ENCODE measurements at places on chromosomes 5 and 9. TPM values are rescaled to one million over a fixed set of nuclear protein-coding genes. Genes with fewer than 3 reads are reported as not detected.

DNA sequence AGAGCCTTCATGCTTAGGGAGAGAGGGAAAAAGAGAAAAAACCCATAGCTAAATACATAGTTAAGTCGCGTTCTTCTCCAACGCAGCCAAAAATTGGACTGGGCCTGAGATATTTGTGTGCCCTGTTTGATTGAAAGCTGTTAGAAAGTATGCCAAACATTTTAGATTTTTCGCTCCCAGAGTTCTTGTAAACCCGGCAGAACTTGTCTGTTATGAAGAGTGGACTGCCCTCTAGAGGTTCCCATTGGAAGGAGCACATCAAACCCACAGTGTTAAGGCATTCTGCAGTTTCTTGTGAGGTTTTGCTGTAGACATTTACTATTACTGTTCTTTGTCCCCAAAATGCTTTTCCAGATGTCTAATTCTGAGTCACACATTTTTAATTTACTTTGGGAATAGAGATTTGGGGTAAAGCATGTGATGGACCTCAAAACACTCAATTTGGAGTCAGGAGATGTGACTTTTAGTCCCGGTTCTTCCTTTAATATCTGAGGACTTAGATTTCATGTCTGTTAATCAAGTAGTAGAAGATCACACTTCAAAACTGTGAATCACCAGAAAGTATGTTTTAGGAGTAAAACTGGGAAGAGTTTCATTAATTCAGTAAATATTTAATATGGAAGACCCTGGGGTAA lies 96.6 kb downstream of the PCSK1 start:
- H3K36me3 ChIP-seq = no peaks in the 10 kb centered on the region
- peaks cover 25% of the 10 kb centered on the region for H3K4me1 ChIP-seq
- peak overlapping the region; percentile 5 for H3K4me3 ChIP-seq
- DNase-seq = peak; percentile 67
- H3K27me3 ChIP-seq = no peaks in the 10 kb centered on the region

The LYRM7 gene
- polyA plus RNA-seq = 11.2 TPM

GRCh38 chr9:6567140-6567591 lies 78.4 kb downstream of the GLDC start:
- H3K27ac ChIP-seq = no peak overlapping the region
- no peaks in the 10 kb centered on the region for H3K27me3 ChIP-seq
- H3K36me3 ChIP-seq = no peaks in the 10 kb centered on the region
- DNase-seq = no peak

GRCh38 chr5:52799358-52799982 lies 11.8 kb downstream of the ITGA1 start:
- H3K27me3 ChIP-seq = no peaks in the 10 kb centered on the region
- H3K36me3 ChIP-seq = peaks cover 7% of the 10 kb centered on the region
- H3K4me3 ChIP-seq = peak overlapping the region; percentile 71
- H3K27ac ChIP-seq = peak overlapping the region; percentile 87
- peak; percentile 44 for DNase-seq

GRCh38 chr5:28344836-28345433 lies 1306.5 kb upstream of the CDH9 start:
- H3K4me1 ChIP-seq = no peaks in the 10 kb centered on the region
- H3K27me3 ChIP-seq = no peaks in the 10 kb centered on the region
- no peak overlapping the region for H3K4me3 ChIP-seq
- H3K36me3 ChIP-seq = no peaks in the 10 kb centered on the region
- no peak overlapping the region for H3K27ac ChIP-seq
- DNase-seq = no peak

The KIF4B gene
- polyA plus RNA-seq = 0.01 TPM

GRCh38 chr5:144405991-144406390 lies 235.3 kb downstream of the KCTD16 start:
- H3K27me3 ChIP-seq = peaks cover 3% of the 10 kb centered on the region
- no peak for DNase-seq
- H3K4me3 ChIP-seq = no peak overlapping the region
- no peaks in the 10 kb centered on the region for H3K4me1 ChIP-seq
- H3K36me3 ChIP-seq = no peaks in the 10 kb centered on the region

The RMI1 gene
- 12.0 TPM for polyA plus RNA-seq

DNA sequence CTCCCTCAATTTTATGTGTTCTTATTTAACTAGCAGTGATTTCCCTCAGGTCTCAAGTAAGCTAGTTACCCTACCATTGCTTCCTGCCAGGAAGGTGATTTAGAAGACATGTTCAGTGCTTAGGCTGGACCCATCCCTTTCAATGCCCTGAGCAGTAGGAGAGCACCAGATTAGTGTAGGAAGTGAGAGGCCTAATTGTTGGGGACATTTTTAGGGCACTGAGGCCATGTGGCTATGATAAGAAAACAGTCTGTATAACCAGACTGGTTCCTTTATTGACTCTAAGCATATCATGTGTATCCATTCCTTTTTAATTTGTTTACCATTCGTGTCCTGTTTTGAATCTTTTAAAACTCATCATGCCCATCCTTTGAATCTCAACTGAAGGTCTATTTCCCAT lies 312.3 kb upstream of the PRR16 start:
- DNase-seq = no peak
- no peaks in the 10 kb centered on the region for H3K4me1 ChIP-seq
- no peak overlapping the region for H3K27ac ChIP-seq

- H3K4me3 ChIP-seq = no peak overlapping the region
- H3K27ac ChIP-seq = no peak overlapping the region
- no peaks in the 10 kb centered on the region for H3K27me3 ChIP-seq
- no peak for DNase-seq
- peaks cover 9% of the 10 kb centered on the region for H3K4me1 ChIP-seq
Measured at GRCh38 chr5:102794047-102794446, 38.9 kb downstream of the PAM start.

DNA sequence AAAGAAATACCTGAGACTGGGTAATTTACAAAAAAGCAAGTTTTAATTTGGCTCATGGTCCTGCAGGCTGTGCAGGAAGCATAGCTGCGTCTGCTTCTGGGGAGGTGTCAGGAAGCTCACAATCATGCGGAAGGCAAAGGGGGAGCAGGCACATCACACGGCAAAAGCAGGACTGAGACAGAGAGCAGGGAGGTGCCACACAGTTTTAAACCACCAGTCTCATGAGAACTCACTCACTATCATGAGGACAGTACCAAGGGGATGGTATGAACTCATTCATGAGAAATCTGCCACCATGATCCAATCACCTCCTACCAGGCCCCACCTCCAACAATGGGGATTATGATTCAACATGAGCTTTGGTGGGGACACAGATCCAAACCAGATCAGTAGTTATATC lies 96.2 kb downstream of the OSTF1 start:
- no peaks in the 10 kb centered on the region for H3K27me3 ChIP-seq
- H3K36me3 ChIP-seq = no peaks in the 10 kb centered on the region

GRCh38 chr9:98323831-98324135 lies 68.3 kb upstream of the TBC1D2 start:
- H3K27me3 ChIP-seq = no peaks in the 10 kb centered on the region
- no peak for DNase-seq
- no peaks in the 10 kb centered on the region for H3K4me1 ChIP-seq
- no peak overlapping the region for H3K4me3 ChIP-seq
- H3K36me3 ChIP-seq = no peaks in the 10 kb centered on the region

- no peak overlapping the region for H3K27ac ChIP-seq
- no peak overlapping the region for H3K4me3 ChIP-seq
- H3K4me1 ChIP-seq = peaks cover 11% of the 10 kb centered on the region
- H3K36me3 ChIP-seq = no peaks in the 10 kb centered on the region
- no peak for DNase-seq
Measured at GRCh38 chr5:40986666-40987065, 77.4 kb downstream of the C7 start.

The PIP5K1B gene
- polyA plus RNA-seq = 57.9 TPM

- H3K27me3 ChIP-seq = no peaks in the 10 kb centered on the region
- no peak overlapping the region for H3K27ac ChIP-seq
- no peak overlapping the region for H3K4me3 ChIP-seq
Measured at GRCh38 chr5:82106756-82107155, 134.9 kb downstream of the ATG10 start.

DNA sequence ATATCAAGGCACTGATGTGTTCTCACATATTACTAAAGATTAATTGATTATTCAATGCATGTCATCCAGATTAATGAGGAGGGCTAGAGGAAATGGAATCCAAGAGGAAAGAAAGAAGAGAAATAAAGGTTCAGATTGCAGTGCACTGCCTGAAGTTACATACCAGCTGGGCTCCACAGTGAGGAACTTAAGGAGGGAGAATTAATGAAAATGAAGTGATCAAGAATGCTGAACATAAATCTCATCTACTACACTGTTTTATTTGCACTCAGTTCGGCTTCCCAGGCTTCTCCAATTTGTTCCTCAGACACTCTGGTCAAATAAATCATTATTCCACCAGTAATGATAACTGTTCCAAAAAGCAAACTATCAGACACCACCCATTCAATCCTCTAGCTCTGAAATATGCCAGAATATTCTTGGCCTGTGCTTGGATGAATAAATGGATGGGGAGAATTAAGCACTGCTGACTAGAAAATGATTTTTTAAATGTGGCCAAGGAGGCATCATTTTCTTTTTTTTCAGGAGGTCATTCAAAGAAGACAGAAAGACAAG lies 88.6 kb upstream of the FBN2 start:
- DNase-seq = no peak
- H3K27ac ChIP-seq = no peak overlapping the region
- no peaks in the 10 kb centered on the region for H3K27me3 ChIP-seq
- no peaks in the 10 kb centered on the region for H3K36me3 ChIP-seq
- H3K4me3 ChIP-seq = no peak overlapping the region

The IL17B gene
- 4.0 TPM for polyA plus RNA-seq

GRCh38 chr9:13791816-13792215 lies 512.3 kb upstream of the MPDZ start:
- no peak overlapping the region for H3K27ac ChIP-seq
- no peaks in the 10 kb centered on the region for H3K27me3 ChIP-seq
- H3K4me3 ChIP-seq = no peak overlapping the region

DNA sequence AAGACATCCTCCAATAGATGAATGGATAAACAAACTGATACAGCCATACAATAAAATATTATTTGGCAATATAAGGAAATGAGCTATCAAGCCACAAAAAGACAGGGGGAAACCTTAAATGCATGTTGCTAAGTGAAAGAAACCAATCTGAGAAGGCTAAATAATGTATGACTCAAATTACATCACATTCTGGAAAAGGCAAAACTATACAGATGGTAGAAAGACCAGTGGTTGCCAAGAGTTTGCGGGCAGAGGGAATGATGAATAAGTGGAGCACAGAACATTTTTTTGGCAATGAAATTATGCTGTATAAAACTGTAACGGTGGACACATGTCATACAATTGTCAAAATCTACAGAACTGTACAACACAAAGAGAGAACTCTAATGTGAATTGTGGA lies 63.3 kb downstream of the CSF2 start:
- no peaks in the 10 kb centered on the region for H3K4me1 ChIP-seq
- H3K4me3 ChIP-seq = no peak overlapping the region

- H3K36me3 ChIP-seq = no peaks in the 10 kb centered on the region
- H3K27me3 ChIP-seq = no peaks in the 10 kb centered on the region
- H3K27ac ChIP-seq = no peak overlapping the region
- no peak for DNase-seq
Measured at GRCh38 chr5:112849912-112850311, 11.2 kb upstream of the SRP19 start.

- H3K36me3 ChIP-seq = peaks cover 23% of the 10 kb centered on the region
- no peaks in the 10 kb centered on the region for H3K4me1 ChIP-seq
- H3K27ac ChIP-seq = no peak overlapping the region
- H3K27me3 ChIP-seq = no peaks in the 10 kb centered on the region
- no peak for DNase-seq
Measured at GRCh38 chr9:33799928-33800704, 4.8 kb downstream of the PRSS3 start.

DNA sequence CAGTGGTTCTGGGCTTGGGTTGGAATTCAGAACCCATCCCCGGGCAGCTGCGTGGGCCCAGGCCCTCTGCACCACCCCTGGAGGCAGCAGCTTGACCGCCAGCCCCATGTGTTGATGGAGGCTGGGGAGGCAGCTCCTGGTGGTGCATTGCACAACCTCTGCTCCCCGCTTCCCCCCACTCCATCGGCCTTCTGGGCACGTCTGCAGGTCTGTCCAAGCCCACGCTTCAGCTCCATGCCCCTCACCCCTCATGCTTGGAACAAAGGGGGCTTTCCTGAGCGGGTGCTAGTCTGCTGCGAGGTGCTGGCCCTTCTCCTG lies 1.4 kb downstream of the NCS1 start:
- no peaks in the 10 kb centered on the region for H3K36me3 ChIP-seq
- H3K27me3 ChIP-seq = peaks cover 20% of the 10 kb centered on the region

The RANBP17 gene
- 5.8 TPM for polyA plus RNA-seq

GRCh38 chr9:132896906-132897305 lies 18.2 kb downstream of the SPACA9 start:
- H3K4me3 ChIP-seq = no peak overlapping the region
- no peak for DNase-seq
- H3K27me3 ChIP-seq = no peaks in the 10 kb centered on the region
- H3K36me3 ChIP-seq = peaks cover 80% of the 10 kb centered on the region
- H3K4me1 ChIP-seq = no peaks in the 10 kb centered on the region

GRCh38 chr9:121878271-121878822 lies 214.8 kb downstream of the TTLL11 start:
- H3K27me3 ChIP-seq = no peaks in the 10 kb centered on the region
- no peak for DNase-seq
- no peaks in the 10 kb centered on the region for H3K36me3 ChIP-seq
- no peak overlapping the region for H3K4me3 ChIP-seq

The PCDHB13 gene
- 1.4 TPM for polyA plus RNA-seq

Data from large intestine (tissue), 12 donors.